Lung (tissue), 17 donors: ENCODE measurements at places on chromosomes 4 and X.

- no peak for DNase-seq
These were observed 18.9 kb upstream of the ABLIM2 start for GRCh38 chr4:8177552-8177951.

DNA sequence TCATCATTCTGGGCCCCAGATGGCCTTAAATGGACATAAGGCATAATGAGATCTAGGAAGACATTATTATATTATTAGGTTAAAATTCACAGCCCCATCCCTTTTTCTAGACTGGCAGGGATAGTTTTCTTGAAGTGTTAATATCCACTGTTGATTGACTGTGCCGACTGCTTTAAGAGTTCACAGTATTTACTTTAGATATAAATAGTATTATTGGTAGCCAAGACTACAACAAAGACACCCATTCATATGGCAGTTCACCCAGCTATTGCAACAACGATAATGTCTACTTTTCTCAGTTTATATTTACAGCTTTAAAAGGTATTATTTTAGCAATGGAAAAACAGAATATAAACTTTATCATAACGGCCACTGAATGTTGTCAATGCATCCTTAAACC, 922.2 kb upstream of the POU3F4 start:
- no peak for DNase-seq

DNA sequence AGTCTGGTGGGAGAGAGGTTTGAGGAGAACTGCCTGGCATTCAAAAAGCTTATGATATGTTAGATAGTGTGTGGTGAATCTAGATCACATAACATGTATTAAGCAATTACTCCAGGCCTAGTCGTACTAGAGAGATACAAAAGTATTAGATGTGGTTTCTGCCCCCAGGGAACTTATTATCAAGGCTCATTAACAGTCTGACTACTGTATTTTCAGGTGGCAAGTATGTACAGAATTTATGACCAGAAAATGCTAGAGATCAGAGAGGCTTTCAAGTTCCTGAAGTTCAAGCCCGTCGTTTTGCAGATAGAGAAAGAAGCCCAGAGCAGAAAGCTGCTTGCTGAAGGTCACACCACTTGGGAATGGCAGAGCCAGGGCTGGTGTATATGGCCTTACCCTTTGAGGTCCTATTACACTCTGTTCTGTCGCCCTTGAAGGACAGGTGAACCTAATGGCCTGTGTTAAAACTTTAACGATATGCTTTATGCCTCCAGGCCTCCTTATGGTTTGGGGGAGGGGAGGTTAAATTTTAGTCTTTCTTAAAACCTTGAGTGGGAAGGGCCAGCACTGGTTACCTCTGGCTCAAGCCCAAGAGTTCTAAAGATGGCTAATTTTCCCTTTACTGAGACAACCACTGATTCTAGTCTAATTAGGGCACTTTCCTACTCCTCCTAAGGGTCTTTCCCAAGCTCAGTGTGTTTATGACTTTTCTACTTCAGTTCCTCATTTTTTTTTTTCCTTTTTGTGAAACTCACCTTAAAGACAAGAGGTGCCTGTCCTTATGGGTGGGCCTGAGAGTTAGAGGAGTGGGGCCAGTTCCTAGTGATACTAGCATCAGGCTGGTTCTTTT, 19.9 kb downstream of the TMEM164 start:
- no peak for DNase-seq

- DNase-seq: no peak
These were observed 25.5 kb downstream of the GPAT3 start for GRCh38 chr4:83561381-83561780.

GRCh38 chrX:28922106-28922505, 334.9 kb downstream of the IL1RAPL1 start:
- DNase-seq: peak; percentile 7

GRCh38 chr4:94135701-94136100, 72.0 kb upstream of the SMARCAD1 start:
- no peak for DNase-seq

DNA sequence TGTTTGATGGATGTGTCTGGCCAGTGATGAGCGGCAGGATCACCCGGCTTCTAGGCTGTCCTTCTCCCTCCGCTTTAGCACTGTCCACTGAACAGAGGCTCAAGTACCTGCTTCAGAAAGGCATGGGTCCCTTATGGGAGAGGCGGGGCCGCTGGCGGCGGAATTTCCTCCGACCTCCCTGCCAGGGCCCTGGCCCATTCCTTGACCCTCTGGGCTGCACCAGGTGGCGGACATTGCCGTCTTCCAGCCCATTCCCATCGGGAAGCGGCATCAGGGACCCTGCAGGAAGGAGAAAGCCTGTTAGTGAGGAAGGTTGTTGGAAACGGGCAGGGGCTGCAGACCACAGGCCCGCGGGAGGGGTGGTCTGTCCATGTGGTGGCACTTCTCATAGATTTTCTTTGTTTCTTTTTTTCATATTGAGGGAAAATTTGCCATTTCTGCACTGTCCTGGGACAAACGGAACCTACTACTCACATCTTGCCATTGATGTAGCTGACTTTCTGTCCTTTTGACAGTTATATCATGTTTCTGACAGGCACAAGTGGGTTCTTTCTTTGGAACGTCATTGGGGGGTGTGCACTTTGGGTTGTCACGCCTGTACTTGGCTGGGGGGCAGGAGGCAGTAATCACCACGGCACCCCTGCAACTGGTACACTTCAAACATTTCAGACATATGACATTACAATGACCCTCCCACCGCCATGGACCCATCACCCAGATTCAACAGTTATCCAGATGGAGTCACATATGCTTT, 6.1 kb downstream of the APLN start:
- no peak for DNase-seq

GRCh38 chrX:147912093-147912801, 528 bp downstream of the FMR1 start:
- peak; percentile 63 for DNase-seq

- no peak for DNase-seq
These were observed 12.2 kb upstream of the POU3F4 start for GRCh38 chrX:83495898-83496297.

GRCh38 chrX:23287191-23287725, 47.4 kb upstream of the PTCHD1 start:
- DNase-seq: peak; percentile 30

DNA sequence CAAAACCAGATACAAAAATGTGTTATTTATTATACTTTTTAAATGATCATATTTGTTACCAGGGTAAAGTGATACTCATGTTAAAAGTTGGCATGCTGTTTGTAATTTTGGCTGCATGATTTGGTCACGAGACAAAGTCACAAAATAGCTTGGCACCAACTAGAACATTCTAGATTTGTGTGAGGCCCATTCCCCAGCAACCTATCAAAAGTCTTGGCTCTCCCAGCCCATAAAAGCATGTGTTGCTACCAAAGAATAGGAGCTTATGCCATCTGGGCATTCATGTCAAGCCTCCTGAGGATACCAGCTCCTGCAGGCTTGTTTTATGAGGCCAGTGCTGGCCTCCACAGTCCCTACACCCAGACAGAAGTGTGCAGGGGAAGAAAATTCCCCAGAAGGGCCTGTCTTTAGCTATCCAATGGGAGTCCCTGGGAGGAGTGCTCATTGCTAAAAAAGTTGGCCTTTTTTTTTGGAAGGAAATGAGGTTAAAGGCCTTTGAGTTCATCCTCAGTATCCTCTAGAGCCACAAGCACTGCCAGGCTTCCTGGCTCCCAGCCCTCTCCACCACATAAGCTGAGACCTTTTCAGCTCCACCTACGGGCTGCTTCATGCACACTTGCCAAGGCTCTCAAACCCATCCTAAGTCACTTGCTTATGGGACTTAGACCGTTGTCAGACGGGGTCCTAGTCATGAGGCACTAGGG, 211.9 kb upstream of the EOLA2 start:
- DNase-seq: peak; percentile 12

DNA sequence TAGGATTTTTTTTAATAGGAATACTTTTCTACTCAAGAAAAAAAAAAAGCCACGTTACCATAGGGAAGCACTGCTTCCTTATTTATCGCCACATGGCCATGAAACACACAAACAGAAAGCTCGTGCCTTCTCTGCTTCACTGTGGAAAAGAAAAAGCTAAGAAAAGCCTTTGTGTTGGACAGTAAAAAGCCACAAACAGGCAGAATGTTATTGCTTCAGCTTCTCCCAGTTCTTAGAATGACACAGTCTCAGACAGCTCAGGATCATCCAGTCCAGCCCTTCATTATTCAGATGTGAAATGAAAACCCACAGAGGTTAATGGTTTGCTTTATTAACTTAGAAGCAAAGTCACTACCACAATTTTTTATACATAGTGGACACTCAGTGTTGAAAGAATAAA, 181.6 kb upstream of the NOCT start:
- no peak for DNase-seq

- DNase-seq: no peak
These were observed 48.5 kb upstream of the CYSLTR1 start for GRCh38 chrX:78375894-78376293.

- no peak for DNase-seq
These were observed 395.8 kb downstream of the NAF1 start for GRCh38 chr4:162770761-162771490.

GRCh38 chr4:16205298-16206164, 20.7 kb downstream of the TAPT1 start:
- no peak for DNase-seq

DNA sequence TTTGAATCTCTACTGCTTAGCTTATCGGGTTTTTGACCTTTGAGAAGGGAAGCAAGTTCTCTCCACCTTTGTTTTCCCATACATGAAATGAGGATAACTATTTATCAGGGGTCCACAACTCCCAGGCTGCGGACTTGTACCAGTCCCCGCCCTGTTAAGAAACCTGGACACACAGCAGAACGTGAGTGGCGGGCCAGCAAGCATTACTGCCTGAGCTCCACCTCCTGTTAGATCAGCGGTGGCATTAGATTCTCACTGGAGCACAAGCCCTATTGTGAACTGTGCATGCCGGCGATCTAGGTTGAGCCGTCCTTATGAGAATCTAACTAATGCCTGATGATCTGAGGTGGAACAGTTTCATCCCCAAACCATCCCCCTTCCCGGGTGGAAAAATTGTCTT, 579.5 kb downstream of the GALNTL6 start:
- no peak for DNase-seq

DNA sequence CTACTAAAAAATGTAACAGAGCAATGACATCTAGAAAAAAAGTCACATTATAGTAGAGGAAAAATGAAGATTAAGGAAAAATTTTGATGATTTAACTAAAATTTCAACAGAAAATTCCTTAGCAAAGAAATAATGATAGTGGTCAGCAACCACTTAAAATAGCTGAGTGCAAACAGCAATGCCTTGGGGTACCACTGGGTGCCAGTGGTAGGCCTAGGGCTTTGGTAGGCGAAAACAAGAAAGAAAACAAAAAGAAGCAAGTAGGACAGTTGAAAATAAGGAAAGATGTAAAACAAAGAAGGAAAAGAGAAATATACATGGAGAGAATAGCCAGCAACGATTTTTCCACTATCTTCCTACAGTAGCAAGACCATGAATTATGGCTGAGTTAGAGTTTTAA, 313.5 kb upstream of the IRS4 start:
- DNase-seq: no peak

GRCh38 chr4:81607950-81608349, 136.2 kb upstream of the RASGEF1B start:
- no peak for DNase-seq

DNA sequence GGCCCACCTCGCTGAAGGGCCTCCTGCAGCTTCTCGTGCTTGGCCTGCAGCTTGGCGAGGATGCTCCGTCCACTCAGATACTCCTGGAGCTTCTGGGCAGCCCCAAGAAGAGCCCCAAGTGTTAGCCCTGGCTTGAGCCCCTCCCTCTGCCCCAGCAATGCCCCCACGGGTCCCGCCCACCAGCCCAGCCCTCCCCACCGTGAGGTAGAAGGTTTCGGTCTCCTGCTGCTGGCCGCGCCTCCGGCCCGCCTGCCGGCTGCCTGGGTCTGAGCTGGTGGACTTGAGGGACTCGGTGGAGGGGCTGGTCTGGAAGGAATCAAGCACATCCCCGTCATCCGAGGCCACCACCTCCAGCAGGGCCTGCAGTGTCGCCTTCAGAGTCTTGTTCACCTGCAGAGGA, 8.7 kb downstream of the AVPR2 start:
- no peak for DNase-seq

DNA sequence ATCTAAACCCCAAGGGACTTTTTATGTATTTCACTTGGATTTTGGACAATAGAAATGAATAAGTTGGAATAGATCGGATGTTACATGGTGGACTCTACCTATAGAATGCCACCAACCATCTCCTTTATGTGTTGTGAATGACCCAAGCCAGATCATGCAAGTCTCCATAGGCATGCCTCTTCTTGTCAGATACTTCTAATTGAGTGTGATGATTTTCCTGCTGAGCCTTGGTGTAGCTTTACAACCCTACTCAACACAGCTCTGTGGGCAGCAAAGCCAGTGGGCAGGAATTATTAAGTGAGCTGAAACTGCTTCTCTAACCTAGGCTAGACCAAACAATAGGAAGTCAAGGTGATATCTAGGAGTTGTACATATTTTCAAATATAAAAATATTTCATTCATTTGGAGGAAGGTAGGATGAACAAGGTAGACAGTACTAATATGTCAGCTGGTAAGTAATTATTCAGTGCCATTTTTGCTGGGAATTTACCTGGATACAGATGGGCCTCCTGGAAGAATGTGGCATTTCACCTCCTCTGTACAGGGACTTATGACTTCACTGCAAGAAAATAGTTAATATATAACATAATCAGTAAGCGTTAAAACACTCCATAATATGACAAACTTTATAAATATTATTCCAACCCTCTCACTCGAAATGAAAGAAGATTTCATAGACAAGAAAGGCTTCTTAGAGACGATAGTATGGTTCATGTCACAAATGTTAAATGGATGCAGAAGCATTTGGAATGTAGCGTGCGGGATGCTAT, 298.0 kb upstream of the FAT1 start:
- no peak for DNase-seq

DNA sequence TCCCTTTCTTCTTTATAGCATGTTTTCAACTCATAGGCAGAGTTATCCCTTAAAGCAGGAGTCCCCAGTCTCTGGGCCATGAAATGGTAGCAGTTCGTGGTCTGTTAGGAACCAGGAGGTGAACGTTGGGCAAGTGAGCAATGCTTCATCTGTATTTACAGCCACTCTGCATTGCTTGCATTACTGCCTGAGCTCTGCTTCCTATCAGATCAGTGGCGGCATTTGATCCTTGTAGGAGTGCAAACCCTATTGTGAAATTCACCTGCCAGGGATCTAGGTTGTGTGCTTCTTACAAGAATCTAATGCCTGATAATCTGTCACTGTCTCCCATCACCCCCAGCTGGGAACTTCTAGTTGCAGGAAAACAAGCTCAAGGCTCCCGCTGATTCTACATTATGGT, 39.8 kb downstream of the DTHD1 start:
- no peak for DNase-seq
